ENCODE measurements at places on chromosomes 3 and 15.
A peak's percentile ranks its signal among the peaks of the same experiment; 100 is the strongest.

DNA sequence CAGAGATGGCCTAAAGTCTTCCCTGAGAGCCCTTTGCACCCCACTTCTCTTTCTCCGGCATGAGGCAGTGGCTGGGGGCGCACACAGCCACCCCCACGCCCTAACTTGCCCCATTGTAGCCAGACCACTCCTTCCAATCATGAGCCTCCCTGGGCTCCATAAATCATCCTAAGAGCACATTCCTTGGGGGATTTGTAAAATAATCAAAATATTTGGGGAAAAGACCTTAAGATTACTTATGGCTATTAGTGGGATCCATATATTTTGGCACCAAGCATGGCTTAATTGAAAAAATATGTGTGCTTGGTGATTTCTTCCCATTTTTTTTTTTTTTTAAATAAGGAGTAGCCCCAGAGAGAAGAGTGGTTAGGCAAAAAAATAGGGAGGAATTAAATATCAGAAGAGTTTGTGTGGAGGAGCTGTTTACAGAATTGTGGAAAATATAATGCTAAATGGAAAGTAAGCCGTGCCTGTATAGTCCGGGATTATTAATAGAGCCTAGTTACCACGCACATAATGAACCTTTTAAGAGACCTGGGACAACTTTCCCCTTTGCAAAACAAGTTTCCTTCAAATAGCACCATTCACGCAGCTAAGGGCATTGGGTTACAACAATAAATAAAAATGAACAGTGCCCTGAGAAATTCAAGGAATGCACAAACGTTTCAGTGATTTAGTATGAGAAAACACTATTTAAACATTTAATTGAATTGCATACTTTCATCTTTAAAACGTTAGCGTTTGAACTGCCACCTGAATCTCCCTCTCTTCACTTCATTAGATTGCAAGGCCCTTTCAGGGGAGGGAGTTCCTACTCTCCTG lies 46.1 kb downstream of the SMAD6 start:
- no peak for DNase-seq

DNA sequence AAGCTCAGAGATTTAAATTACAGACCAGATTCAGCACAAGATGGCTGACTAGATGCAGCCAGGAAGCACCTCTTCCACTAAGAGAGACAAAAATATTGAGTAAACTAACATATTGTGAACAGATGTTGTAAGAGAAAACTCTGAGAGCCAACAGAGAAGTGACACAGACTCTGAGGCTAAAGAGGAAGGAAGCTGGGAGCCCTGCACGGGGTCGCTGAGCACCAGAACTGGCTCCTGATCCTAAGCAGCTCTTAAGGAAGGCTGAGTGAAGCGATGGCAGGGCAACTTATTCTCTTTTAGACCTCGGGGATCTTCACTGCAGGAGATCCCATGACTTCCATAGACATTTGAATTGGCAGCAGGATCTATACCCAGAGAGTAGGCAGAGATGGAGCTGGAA lies 578.0 kb upstream of the GRM7 start:
- no peak for DNase-seq

- DNase-seq, result no peak
Measured at GRCh38 chr3:57974796-57975388, 33.3 kb upstream of the FLNB start.

GRCh38 chr3:39064646-39065045 lies 12.8 kb downstream of the WDR48 start:
- no peak for DNase-seq

DNA sequence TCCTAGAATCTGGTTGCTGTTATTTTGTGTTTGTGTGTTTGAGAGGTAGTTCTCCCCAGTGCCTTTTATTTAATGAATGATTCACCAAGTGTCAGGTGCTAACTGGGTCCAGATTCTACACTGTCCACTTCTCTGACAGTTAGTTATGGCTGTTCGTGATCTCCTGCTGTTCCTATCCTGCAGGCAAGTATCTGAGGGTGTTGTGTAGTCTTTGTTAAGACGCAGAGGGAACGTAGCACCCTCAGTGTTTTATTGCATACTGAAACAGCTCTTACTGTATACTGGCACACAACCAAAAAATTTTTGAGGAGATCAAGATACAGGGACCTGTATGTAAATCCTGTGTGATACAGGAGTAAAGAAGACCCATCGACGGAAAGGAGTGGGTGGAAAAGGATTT lies 1271.3 kb downstream of the ROBO1 start:
- no peak for DNase-seq

DNA sequence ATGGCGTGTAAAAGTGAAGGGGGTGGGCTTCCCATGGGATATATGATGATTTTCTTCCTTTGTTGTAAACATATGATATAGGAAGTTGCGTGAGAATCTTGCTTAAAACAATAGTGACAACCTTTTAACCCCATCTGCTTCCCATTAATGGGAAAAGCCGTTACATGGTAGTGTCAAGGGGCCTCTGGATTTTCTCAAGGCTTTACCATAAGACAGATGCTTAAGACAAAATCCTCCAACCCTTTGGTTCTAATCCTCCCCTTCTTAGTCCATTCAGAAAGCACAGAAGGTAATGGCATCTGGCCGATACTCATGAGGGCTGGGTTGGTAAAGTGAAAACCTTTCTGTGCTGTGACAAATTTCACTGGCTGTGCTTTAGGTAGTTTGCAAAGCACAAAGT lies 25.0 kb downstream of the DPH3 start:
- DNase-seq, result no peak

- no peak for DNase-seq
Measured at GRCh38 chr3:47877290-47877689, 74.4 kb downstream of the DHX30 start.

DNA sequence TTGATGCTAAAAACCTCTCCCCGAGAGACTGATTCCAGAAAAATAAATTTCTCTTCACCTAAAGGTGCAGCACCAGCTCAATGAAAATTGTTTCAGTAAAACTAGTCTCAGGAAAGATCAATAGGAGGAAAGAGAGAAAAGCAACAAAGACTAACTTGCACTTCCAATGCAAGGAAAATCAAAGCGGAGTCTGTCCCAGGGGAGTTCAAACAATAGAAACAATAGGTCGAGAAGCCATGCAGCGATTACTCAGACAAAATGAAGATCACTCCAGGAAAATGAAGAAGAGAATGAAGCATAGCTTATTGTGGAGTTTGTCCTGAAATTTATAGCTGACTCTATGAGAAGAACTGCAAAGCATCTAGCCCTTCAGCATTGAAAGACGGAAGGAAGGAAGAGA lies 105.1 kb upstream of the FRMD4B start:
- no peak for DNase-seq

GRCh38 chr3:88434001-88434400 lies 284.2 kb downstream of the C3orf38 start:
- DNase-seq, result no peak

- DNase-seq, result peak; percentile 61
Measured at GRCh38 chr15:101723171-101723873, 951 bp downstream of the TARS3 start.

- DNase-seq, result no peak
Measured at GRCh38 chr3:194284351-194284750, 66.8 kb downstream of the CPN2 start.

DNA sequence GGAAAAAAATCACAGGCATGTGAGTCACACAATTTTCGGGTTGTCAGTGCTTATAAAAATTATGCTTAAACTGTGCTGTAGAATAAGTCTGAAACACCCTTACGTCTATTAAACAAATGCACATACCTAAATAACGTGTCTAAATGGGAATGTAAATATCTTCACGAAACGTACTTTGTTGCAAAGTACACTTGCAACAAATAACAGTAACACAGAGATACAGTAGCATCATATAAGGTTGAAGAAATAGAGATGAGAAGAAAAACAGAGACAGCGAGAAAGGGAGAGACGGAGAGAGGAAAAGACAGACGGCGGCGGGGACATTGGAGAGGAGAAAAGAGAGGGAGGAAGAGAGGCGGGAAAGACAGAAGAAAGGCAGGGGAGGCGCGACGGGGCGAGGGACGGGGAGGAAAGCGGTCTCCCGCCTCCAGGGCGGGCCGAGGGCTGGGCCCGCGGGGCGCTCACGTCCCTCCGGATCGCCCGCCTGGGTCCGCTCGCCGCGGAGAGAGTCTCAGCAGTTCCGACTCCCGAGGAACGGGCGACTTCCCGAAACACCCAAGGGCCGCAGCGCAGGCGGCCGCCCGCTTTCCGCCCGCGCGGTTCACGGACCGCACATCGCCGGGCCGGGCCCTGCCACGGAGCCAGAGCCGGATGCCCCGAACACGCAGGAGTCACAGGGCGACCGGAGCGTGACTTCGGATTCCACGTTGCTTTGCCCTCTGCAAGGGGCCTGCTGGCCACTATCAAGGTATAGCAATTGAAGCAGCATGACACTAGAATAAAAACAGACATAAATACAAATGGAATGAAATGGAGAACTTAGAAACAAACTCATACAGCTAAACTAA lies 153.4 kb downstream of the LMLN start:
- no peak for DNase-seq

DNA sequence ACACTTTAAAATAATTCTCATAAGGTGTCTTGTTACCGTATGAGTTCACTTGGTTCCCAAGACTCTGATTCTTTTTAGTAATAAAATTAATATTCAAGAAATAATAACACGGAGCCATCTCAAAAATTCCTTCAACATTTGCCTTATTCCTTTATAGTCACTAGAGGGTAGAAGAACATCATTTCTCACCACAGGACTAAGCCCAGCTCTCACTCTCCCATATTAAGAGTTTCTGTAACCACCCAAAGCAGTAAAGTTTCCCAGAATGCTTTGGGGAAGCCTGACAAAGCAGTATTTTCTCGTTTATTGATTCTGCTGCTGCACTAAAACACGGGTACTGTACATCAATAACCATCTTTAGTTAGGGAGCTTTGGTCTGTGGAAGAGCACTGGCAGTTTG lies 114.9 kb downstream of the MCTP2 start:
- DNase-seq, result no peak

GRCh38 chr3:177351757-177352158 lies 154.5 kb upstream of the TBL1XR1 start:
- peak; percentile 69 for DNase-seq

DNA sequence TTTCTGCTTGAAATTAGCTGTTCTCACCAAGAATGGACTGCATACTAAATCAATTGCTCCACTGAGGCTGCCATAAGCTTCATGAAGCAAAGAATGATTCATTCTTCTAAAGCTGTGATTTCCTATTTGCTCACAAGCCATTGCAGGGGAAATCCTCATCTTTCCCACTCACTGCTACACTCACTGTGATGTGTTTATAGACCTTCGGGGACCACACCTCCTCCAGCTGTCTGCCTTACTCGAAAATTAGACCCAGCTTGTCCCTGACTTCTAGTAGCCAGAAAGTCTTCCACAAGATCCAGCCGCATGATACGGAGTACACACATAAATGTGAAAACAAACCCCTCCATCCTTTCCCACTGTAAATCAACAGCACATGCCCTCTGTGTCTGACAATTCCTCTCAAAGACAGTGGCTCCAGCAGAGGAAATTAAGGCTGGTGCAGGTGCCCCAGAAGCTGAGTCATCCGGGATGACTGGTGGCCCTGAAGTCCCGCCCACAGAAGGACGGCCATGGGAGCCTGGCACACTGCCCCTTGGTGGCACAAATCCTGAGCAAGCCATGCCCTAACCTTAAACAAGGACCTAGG lies 172.0 kb downstream of the STT3B start:
- no peak for DNase-seq

- DNase-seq, result no peak
Measured at GRCh38 chr15:67167091-67167490, 87.4 kb downstream of the AAGAB start.

DNA sequence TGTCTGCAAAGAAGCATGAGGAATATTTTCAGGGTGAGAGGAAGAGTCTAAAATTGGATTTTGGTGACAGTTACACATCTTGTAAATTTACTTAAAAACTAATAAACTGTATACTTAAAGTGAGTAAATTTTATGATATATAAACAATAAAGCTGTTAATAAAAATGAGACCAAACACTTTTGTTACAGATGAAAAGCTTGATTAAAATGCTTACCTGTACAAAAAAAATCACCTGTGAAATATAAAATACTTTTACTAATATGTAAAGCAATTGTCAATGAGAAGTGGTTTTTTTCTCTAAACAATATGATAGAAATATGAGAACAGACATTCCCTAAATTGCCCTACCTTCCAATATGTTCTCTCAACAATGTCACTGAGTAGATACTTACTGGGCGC lies 27.2 kb upstream of the CPB1 start:
- DNase-seq, result no peak

GRCh38 chr3:141412936-141413354 lies 44.6 kb downstream of the ZBTB38 start:
- no peak for DNase-seq

DNA sequence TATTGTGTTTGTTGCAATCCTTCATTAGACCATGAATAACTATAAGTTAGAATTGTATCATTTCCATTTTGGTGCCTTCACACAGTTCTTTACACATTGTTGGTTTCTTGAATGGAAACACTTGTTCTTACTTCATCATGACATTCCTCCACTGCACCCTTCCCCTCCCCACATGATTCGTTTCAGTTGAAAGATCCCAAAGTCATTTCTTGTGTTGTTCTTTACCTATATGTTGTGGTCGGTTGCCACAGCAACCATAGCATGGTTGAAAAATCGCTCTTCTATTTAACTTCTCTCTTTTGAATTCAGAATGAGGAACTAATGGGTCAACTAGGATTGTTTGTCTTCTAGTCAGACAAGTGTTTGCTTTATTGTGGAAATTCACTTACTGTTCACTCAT lies 103.3 kb downstream of the IL1RAP start:
- DNase-seq, result peak; percentile 88

- DNase-seq, result no peak
Measured at GRCh38 chr15:76941636-76942035, 10.1 kb downstream of the RCN2 start.

DNA sequence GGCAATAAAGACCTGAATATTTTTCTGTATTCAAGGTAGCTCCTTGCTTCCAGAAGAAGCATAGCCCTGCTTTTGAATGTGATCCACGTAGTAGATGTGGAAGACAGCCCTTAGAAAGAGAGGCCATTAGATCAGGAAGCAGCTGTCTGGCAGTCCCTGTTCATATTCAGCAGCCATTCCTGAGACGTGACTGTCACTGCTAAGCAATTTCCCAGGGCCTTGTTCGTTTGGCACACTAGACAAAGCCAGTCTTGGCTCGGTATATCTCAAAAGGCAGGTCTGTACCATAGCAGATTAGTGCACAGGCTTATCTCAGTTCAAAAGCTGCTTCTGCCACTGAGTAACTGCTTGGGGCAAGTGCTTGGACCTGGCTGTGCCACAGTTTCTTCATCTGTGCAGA lies 287.8 kb upstream of the MCTP2 start:
- DNase-seq, result no peak

- no peak for DNase-seq
Measured at GRCh38 chr3:130606336-130606735, 89.4 kb downstream of the COL6A6 start.

DNA sequence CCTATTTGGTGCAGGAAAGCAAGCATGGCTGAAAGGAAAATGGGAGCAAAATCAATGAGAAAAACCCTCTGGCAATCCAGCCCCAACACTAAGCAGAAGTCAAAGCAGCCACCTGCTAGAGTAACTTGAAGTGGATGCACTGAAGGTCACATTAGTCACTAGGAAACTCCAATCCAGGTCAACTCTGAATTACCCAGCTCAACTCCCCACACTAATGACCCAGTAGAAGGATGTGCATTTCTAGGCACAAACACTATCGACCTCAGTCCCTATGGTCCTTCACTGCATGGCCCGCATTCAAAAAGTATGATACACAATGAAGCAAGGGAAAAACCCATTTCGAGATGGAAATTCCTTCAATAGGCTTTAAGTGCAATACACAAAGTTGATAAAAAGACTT lies 80.6 kb downstream of the RAD18 start:
- no peak for DNase-seq
